Fibroblast of skin of left quadriceps (primary cell): ENCODE measurements at places on chromosomes 7 and 10.
A peak's percentile ranks its signal among the peaks of the same experiment; 100 is the strongest.

GRCh38 chr10:113381981-113382509, 170.8 kb upstream of the HABP2 start:
- peak; percentile 60 for DNase-seq

GRCh38 chr7:46493196-46493595, 572.1 kb upstream of the IGFBP3 start:
- DNase-seq, result no peak

- no peak for DNase-seq
Observed at GRCh38 chr7:131039836-131040235, 287.8 kb upstream of the MKLN1 start.

GRCh38 chr10:48605786-48606529, 1.1 kb upstream of the ARHGAP22 start:
- DNase-seq, result no peak

DNA sequence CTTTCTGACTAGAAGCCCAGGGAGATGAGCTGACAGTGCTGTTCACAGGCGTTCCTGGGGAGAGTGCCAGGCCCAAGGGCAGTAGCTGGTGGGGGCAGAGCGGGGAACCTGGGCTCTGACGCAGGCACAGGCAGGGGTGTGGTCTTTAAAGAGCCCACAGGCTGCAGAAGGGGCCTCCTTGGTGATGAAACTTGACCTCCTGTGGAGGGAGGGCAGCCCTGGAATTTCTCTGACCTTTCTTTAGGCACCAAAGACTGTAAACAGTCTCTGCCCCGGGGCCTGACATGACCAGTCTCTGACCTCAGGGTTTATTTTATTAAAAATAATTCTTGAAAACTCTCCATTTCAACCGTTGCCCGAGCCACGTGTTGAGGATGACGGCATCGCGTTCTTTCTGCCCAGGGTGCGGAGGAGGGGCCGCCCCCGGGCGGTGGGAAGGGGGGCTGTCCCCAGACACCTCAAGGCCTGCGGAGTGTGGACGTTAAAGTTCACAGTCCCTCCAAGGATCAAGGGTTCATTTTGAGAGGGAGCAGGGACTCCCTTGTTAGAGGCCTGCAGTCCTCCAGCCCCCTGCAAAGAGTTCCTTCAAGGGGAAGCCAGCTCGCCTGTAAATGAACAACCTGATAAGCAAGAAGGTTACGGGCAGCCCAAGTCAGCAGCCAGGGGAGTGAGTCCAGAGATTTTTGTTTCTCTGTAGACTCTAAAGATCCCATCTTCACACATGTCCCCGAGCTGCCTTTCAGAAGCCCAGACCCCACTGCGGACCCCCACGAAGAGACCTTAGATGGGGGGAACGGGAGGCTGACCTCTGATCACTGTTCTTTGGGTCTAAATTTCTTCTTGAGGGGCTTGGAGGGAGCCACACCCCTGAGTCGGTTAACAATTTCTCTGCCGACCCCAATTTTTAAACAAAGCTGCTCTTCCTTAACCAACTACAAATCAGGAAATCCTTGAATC, 128.9 kb downstream of the VIPR2 start:
- no peak for DNase-seq

- DNase-seq, result no peak
Observed at GRCh38 chr7:11175371-11175770, 201.7 kb downstream of the PHF14 start.

DNA sequence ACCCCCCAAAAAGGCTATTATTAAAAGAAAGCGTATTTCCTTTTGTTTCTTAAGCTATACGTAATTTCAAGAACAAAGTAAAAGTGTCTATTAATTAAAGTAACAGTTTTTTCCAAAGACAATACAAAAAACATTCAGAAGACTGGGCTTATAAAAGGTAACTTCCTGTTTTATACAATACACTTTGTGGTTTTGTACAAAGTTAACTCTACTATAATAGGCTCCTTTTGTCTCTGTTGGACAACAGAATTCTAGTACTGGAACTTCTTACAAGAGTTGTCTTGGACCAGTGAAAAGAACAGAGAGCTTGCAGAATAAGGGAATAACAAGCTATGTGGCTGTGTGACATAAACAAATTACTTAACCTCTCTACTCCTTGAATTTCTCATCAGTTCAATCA, 21.5 kb downstream of the SFMBT2 start:
- DNase-seq, result no peak

GRCh38 chr7:27430105-27430504, 187.5 kb downstream of the EVX1 start:
- no peak for DNase-seq

- DNase-seq, result no peak
Observed at GRCh38 chr7:138004936-138005335, 3.0 kb upstream of the CREB3L2 start.

- no peak for DNase-seq
Observed at GRCh38 chr7:120985839-120986238, 2.7 kb upstream of the CPED1 start.

DNA sequence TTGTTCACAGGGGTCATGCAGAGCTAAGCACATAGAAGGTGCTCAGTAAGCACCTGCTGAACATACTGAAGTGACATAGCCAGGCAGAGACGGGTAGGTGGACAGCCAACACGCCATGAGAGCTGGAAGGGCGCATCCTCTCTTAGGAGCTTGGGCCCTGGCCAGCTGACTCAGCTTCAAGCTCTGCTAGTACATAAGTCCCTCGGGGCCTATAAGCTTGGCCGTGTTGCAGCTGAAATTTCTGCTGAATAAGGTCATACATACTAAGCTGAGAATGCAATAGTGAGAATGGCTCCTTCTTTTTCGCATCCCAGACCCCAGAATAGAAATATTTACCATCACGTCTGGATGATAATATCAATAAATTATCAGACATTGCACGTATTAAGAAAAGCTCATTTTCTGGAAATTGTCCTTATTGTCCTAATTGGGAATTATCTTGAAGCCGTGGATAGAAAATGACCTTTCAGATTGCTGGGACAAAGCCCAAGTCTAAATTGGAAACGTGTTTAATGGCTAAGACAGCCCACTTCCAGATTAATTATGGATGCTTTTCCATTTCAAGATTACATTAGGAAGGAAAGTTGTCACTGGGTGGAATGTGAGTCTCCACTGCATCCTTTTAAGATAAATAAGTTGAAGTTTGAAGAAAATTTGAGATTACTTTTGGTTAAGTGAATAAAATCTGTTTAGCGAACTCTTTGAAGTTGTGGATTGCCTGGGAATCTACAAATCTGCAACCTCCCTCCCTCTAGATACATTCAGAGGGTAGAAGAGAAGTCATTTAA, 287.1 kb upstream of the C7orf33 start:
- peak; percentile 84 for DNase-seq

DNA sequence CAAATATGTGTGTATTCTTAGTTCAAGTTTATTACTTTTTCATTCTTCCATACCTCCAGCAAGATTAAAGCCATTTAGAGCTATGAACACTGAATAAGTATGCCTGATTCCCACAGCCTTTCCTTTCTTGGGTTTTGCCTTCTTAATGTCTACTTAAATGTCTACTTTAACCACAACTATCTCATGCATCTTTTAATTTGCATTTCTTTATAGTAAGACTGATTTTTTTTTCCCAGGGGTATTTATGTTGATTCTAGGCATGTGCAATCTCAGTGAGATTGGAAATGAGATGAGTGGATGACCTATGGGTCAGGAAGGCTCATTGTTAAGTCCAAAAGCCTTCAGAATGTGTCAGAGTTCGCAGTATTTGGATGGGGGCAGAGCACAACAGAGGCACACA, 3.6 kb downstream of the PCBD1 start:
- DNase-seq, result no peak

GRCh38 chr10:101226491-101227428, 2.5 kb downstream of the LBX1 start:
- no peak for DNase-seq

DNA sequence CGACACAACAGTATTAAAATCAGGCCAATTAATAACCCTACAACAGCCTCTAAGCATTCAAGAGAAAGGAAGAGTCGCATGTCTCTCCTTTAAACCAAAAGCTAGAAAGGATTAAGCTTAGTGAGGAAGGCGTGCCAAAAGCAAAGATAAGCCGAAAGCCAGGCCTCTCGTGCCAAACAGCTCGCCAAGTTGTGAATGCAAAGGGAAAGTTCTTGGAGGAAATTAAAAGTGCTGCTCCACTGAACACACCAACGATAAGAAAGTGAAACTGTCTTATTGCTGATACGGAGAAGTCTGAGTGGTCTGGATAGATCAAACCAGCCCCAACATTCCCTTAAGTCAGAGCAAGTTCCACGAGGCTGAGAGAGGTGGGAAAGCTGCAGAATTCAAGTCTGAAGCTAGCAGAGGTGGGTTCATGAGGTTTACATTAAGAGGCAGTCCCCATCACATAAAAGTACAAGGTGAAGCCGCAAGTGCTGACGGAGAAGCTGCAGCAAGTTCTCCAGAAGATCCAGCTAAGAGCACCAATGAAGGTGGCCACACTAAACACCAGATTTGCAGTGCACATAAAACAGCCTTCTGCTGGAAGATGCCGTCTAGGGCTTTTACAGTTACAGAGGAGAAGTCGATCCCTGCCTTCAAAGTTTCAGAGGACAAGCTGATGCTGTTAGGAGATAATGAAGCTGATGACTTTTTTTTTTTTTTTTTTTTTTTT, 194.8 kb downstream of the MAD1L1 start:
- DNase-seq, result peak; percentile 34

DNA sequence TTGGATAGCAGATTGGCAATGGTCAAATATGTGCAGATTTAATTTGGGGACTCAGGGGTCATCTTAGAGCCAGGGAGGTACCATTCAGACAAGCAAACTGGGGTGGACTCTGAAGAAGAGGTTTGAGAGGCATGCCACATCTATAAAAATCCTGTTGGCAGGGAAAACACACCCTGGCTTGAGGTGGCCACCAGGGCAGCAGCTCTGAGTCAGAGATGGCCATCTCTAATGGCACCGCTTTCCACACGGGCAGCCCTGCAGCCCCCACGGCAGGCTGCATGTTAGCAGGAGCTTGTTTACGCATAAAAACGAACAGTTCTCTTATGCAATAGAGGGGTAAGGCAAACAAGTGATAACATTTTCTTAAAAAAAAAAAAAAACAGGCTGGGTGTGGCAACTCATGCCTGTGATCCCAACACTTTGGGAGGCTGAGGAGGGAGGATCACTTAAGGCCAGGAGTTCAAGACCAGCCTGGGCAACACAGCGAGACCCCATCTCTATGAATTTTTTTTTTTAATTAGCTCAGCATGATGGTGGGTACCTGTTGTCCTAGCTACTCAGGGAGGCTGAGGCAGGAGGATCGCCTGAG, 14.9 kb downstream of the DLG5 start:
- DNase-seq, result no peak

- no peak for DNase-seq
Observed at GRCh38 chr10:1324903-1325302, 268.7 kb downstream of the WDR37 start.

DNA sequence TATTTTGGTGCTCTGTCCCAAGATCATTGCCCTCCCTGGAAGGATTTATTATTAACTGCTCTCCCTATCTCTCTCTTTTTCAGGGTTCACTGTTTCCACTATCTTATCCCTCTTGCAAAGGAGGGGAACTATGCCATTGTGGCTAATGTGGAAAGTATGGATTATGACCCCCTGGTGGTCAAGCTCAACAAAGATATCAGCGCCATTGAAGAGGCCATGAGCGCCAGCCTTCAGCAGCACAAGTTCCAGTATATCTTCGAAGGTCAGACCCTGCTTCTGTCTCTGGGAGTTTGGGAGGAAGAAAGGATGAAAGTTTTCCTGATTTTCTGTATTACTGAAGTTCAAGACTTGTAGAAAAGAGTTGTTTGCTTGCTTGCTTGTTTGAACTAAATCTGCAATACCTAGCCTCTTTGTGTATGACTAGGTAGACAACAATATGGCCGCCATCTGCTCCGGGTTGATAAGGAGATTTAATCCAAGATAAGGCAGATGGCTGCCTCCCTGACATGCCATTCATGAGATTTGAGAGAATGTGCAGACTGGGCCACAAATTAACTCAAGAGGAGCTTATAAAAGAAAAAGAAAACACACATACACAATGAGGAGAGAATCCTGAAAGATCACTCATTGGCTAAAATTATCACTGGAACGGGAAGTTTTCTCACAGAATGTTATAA, 122.2 kb upstream of the LRGUK start:
- DNase-seq, result no peak

DNA sequence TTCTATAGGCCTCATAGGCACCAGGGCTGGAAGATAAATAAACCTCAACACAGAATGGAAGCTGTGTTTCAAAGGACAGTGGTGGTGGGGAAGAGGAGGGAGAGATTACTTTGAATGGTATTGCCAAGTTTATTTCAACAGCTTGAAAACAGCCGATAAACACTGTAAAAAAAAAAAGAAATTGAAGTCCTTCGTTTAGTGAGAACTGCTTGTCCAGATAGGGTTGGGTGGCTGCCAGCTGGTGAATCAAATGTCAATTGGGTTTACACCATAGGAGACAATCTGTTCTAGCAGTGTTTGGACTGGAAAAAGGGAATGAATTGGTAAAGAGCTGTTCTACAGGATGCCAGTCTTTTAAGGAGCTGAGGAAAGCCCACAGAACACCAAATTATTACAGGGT, 254.8 kb downstream of the PHF14 start:
- DNase-seq, result peak; percentile 49

- no peak for DNase-seq
Observed at GRCh38 chr7:158216198-158216597, 371.4 kb downstream of the PTPRN2 start.

DNA sequence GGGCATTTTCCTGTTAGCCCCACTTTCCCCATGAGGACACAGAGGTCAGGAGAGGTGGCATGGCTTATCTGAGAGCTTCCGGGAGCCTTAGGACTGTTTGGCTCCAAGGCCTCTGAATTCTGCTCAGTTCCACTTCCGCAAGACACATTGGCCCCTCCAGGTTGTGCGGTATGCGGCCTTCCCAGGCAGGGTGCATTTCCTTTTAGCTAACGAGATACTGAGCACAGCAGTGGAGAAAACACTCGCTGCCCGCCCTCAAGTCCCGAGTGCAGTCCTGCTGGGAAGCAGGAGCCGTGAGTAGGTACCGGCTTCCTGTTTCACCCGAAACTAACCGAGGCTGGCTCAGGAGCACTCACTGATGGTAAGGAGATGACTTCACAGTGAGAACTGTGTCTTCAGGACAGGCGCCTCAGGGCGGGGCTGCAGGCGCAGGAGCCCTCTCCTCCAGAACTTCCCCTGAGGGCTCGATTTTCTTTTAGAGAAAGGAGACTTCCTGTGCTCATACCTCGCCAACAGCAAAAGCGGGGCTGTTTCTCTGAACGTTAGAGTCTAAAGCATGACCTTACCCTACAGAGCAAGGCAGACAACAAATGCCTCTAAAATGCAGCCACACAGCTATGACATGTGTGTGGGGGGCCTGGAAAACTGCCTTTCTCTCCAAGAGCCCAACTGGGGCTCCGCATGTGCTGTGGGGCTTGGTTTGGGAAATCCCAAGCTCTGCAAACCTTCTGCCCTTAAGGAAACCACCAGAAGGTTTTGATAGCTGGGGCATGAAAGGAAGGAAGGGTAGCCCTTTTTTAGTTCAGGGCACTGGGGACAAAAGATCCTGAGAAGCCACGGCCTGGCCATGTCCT, 25.9 kb downstream of the RGS10 start:
- no peak for DNase-seq

DNA sequence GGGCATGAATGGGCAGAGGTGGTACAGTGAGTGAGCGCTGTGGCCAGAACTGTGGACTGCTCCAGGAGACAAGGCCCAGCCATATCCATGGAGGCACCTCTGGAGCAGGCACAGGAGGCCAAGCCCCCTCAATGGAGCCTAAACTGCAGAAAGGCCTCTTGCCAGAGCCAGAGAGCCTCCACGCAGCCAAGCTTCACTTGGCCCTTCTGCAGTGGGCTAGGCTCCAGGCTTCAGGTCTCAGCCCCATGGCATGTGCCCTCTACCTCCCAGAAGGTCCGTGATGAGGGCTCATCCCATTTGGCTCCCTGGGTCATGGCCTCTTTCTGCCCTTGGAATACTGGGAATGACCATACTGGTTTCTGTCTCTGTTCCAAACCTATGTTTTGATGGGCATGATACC, 8.9 kb downstream of the PDE1C start:
- DNase-seq, result no peak
